Posterior cingulate gyrus (tissue), 11 donors: ENCODE measurements at places on chromosomes 12 and 14.

DNA sequence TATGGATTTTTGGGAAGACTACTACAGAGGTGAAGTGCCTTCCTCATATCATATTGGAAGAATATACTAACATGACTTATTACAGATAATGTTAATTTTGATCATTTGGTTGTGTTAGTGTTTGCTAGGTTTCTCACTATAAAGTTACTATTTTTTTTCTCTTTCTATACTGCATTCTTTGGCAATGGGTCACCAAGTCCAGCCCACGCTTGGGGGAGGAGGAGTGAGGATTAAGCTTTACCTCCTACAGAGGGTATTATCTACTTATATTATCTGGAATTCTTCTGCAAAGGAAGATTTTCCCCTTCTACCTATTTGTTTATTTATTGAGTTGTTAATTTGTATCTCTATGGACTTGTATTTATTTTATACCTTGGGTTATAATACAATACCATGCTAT, 31.5 kb downstream of the SCN8A start:
- no peak for DNase-seq

DNA sequence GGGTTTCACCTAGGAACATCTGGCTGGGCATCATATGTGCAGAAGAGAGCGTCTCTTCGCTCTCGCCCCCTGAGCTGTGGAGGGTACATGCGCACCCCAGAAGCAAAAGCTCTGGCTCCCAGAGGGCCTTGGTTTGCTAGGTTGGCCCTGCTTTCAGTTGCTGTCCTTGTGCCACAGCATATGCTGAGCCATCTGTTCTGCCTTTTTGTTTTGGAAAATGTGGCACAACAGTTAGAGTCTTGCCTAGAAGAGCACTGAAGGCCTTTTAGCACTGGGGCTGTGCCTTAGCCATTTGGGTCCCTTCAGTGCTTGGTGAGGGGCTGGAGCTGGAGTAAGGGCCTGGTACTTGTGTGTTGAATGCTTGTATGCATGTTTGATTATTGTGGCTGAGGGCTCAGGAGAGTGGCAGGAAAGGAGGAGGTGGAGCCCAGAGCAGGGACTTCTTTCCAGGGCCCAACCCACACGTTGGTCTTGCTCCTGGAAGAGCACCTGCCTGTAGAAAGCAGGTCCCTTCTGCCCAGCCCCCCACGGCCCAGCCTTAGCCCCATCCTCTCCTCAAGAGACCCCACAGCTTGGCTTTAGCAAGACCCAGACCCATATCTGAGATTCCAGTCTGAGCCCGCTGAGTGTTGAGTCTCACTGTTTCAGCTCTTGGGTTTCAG, 113.7 kb downstream of the SLC25A47 start:
- DNase-seq, result no peak

GRCh38 chr14:47039336-47039735, 387.8 kb upstream of the RPL10L start:
- no peak for DNase-seq

DNA sequence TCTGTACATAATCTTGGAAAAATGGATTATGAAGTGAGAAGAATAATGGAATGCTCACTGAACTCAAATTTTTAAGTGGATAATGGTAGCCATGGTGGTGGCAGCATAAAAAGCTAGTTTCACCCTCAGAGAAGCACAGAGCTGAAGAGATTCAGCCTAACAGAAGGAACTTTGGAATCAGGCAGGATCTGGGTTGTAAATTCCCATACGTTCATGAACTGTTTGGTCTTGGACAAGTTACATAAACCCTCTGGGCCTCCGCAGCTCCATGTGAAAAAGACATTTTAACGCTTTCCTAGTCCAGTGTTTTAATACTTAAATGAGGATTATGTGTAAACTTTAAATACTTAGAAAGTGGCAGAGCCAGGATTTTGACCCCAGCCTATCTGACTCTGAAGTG, 26.6 kb downstream of the JKAMP start:
- DNase-seq, result no peak

- no peak for DNase-seq
Measured at GRCh38 chr12:50839042-50839441, 3.7 kb upstream of the TMPRSS12 start.

DNA sequence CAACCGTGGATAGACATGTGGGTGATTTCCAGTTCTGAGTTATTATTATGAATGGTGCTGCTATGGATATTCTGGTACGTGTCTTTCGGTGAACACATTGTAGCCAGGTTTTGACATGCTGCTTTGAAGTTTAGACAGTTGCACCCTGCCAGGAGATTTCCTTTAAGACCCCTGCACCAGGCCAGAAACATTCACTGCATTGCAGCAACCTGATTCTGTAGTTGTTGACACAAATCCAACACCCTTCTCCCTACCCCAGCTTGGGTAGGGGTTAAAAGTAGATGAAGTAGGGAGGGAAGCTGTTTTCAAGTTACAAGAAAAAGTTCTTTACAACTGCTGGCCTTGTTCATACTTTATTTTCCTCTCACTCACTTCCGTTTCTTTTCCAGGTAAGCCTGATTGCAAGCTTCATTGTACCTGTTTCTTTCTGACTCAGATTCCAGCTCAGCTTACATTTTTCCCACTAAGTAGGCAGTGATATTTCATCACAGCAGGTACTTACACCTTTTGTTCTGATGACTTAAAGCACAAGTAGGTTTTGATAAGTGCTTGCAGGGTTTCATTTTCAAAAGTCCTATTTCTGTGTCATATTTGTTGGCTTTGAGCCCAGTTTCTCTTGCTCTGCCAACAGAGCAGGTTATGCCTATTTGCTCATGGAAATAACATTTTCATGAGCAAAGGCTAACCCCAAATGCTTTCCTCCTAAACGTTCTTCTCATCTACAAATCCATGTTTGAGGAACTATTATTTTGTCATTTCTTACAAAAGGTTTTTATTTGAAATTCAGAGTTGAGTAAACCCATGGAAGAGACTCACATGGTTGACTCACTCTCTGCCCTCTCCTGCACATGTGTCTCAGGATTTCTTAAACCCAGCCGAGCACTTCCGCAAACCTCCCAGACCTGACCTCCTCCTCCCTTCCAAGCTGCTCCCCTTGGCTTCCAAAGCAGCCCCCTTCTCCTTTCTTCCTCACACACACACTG, 12.1 kb upstream of the LTA4H start:
- no peak for DNase-seq
